ENCODE measurements at places on chromosomes 12 and 14.
A peak's percentile ranks its signal among the peaks of the same experiment; 100 is the strongest.

- DNase-seq, result peak; percentile 40
Measured at GRCh38 chr12:116882742-116883141, 1.5 kb upstream of the HRK start.

DNA sequence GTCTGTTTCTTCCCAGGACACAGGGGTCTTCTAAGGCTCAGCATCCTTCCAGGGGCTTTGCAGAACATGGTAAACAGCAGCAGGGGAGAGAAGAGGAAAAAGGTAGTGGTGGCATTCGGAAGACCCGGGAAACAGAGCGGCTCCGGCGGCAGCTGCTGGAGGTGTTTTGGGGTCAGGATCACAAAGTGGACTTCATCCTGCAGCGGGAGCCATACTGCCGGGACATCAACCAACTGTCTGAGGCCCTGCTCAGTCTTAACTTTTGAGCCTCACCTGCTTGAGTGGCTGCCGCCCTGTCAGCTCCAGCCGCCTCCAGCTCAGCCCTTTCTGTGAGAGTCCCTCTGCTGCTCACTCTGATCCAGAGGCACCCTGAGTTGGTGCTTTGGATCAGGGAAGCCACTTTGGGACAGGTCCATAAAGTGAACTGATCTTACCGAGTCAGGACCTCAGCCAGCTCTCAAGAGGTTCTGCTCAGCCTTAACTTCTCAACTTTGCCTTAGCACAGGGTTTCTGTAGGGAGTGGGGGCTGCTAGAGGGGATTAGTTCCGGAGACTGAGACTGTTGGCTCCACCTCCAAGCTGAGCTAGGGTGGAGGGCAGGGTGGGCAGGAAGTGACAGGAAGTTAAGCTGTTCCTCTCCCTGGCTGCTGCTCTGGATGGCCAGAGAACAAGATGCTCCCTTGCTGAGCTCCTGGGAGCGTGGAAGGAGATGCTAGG, 5.4 kb downstream of the SDR39U1 start:
- no peak for DNase-seq

DNA sequence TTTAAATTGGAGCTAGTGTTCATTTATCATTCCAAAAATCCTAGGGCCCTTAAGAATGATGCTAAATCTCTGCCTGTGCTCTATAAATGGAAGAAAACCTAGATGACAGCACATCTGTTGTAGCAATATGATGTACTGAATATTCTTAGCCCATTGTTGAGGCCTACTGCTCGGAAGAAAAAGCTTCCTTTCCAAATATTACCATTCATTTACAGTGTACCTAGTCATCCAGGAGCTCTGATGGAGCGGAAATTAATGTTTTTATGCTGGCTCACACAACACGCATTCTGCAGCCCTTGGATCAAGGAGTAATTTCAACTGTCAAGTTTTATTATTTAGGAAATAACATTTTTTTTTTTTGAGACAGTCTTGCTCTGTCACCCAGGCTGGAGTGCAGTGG, 77.4 kb downstream of the EML1 start:
- DNase-seq, result no peak

DNA sequence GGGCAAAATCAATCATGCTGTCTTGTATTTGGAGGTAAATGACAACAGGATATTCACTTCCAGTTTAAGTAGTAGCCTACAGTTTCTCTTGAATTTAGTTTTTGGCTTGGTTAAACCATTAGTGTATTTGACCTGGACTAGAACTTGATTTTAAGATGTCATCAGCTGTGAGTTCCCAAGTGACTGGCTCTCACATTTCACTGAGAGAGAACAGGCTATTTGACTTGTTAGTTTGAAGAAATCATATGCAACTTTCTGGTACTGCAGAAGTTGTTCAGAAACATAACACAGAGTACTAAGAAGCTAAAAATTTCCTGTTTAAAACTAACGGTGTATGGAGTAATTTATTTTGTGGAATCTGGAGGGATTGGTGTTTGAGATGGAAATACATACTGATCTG, 22.3 kb downstream of the MNAT1 start:
- peak; percentile 47 for DNase-seq

DNA sequence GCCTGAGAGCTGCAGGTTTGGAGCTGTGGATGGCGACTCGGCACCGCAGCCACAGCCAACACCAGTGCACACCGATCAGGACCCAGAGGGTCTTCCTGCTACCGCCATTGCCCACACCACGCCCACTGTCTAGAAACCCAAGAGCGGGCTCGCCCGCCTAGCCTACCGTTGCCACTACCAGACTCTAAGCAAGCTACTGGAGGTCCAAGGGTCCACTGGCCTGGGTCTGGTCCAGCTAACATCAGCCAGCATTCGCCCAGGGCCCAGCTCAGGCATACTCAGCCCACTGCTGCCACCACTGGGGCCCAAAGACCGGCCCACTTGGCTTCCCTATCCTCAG, 30.5 kb upstream of the MON2 start:
- DNase-seq, result no peak

DNA sequence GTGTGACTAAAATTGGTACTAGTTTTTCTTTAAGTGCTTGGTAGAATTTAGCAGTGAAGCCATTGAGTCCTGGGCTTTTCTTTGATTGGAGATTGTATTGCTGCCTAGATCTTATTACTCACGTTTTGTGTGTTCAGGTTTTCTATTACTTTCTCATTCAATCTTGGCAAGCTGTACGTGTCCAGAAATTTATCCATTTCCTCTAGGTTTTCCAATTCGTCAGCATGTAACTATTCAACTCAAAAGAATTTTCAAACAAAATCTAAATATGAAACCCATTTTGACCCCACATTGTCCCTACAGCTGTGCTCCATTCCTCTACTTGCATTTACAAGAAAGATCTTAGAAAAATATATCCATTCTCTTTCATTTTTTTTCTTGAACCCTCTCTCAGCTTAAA, 1613.4 kb upstream of the SEL1L start:
- peak; percentile 33 for DNase-seq

GRCh38 chr14:87185961-87186560, 806.9 kb downstream of the GALC start:
- no peak for DNase-seq

GRCh38 chr14:35988972-35989690, 163.0 kb downstream of the BRMS1L start:
- no peak for DNase-seq

- peak; percentile 67 for DNase-seq
Measured at GRCh38 chr14:102694530-102695166, 82.6 kb upstream of the TRAF3 start.

GRCh38 chr12:49910331-49911212, 6.9 kb upstream of the FAIM2 start:
- DNase-seq, result no peak

DNA sequence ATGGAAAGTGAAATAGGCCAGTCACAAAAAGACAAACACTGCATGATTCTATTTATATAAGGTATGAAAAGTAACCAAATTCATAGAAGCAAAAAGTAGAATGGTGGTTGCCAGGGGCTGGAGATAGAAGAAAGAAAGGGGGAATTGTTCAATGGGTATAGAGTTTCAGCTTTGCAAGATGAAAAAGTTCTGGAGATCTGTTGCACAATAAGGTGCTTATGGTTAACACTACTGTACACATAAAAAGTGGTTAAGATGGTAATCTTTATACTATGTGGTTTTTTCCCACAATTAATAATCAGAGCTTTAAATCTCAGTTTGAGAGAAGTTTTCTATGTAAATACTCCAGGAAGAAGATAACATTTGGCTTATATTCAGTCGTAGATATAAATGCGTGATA, 73.4 kb downstream of the SLC38A4 start:
- no peak for DNase-seq

DNA sequence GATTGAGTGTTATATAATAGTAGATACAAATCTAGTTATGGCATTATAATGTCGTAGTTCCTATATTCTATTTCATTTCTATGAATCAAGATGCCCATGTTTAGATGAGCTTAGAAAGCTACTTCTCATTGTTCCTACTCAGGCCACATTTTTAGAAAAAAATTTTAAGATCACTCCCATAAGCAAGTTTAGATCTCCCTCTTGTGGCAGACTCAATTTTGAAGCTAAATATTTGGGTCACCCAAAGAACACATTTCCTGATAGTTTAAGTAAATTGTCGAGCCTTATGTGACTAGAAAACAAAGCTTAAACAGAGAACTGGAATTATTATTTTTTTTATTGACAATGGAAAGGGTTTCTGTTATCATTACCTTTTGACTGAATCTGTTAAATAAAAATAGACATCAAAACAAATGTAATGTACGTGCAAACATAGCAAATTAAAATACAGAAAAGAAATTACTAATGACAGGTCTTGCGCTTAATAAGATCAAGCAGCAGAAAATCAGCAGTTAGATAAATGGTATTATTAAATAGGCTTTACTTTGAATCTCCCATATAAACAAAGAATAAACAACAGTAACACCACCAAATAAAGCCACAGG, 180.2 kb downstream of the ACSS3 start:
- DNase-seq, result peak; percentile 56

GRCh38 chr12:75658286-75658685, 146.9 kb upstream of the KRR1 start:
- DNase-seq, result no peak

DNA sequence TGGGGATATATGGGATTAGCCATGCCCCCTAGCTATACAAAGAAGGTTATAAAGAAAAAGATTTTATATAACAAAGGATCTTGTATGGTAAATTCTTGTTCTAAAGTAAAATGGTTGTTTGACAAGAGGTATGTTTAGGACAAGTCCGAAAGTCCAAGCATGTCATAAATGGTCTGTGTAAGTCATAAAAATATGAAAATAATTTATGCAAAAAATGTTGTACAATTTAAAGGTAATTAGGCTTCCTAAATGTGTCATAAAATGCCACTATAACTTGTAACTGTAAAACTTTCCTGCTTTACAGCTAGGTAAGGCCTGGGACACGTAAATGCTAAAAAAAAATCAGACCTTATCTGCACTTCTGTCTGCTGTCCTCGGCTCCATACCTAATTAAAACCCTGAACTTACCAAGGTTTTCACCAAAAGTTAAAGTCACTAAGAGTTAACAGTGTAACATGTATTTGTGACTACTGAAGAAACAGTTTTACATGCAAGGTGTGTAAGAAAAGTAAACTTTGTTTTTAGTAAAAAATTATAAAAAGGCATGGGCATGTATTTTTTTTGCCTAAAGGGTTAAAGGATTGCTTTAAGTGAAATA, 110.0 kb upstream of the RESF1 start:
- peak; percentile 59 for DNase-seq

GRCh38 chr12:108131657-108132126, 2.6 kb downstream of the WSCD2 start:
- no peak for DNase-seq

DNA sequence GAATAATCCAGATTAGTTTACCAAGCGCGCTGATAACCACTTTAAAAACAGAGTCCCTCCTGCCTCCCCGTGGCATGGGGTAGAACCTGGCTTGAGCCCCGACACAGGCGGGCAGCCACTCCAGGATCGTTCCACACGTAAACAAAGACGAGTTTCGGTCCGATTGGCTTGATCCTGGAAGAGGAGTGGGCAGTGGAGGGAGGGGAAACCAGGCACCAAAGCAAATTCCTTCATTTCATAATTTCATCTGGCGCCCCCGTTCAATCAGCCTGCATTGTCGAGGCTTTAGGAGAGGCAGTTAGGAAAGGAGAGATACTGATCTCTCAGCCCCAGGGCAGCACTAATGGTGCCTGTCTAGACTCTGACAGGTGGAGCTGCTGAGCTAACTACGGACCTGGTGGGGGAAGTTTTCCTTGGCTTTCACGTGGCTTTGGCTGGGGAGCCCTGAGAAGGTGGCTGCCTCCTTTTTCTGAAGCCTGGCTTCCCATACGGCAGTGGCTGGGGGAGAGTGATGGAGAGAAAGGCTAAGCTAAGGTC, 751 bp upstream of the GPRC5A start:
- peak; percentile 10 for DNase-seq

- peak; percentile 55 for DNase-seq
Measured at GRCh38 chr14:75725481-75725880, 64.4 kb downstream of the TTLL5 start.

GRCh38 chr14:63853831-63854293, 1.1 kb downstream of the SYNE2 start:
- DNase-seq, result peak; percentile 42

Measured in LHCN-M2 (cell line).